A549 treated with Hydrocortisone at 1 μM for 4 hours (cell line): ENCODE measurements at places on chromosomes 4 and X. TPM values are rescaled to one million over a fixed set of nuclear protein-coding genes. Genes with fewer than 3 reads are reported as not detected.

The UGT2B17 gene
- not detected in 5 replicates for total RNA-seq

The ADGRL3 gene
- 0.02 to 0.07 TPM (median 0.03 TPM) in 4 of 5 replicates, not detected in the other for total RNA-seq

The LIMCH1 gene
- 34.4 to 58.1 TPM (median 48.0 TPM) in 5 replicates for total RNA-seq

The BANK1 gene
- total RNA-seq, result 0.70 to 1.2 TPM (median 1.0 TPM) in 5 replicates

The SRPX2 gene
- total RNA-seq, result 2.0 to 2.7 TPM (median 2.5 TPM) in 5 replicates

The MAGEB2 gene
- not detected in 5 replicates for total RNA-seq
